ENCODE measurements at places on chromosomes 7 and 10.

GRCh38 chr7:135210888-135211178 is 493 bp downstream of the WDR91 start:
- DNase-seq, result no peak

DNA sequence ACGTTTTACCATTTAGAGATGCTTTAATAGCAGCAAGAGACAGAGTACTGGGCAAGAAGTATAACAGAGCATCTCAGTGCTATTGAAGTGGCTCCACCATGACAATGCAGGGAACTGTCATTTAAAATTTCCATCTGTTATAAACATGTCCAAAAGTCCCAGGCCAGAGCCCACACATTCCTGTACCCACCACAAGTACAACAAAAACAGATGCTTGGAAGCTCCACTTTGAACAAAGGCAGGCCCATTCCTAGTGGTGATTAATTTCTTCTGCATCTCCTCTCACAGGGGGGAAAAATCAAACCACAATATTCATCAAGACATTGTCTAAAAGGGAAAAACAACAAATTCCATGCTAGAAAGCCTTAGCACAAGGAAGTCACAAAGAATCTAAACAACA is 627.9 kb downstream of the PARD3 start:
- DNase-seq, result no peak

DNA sequence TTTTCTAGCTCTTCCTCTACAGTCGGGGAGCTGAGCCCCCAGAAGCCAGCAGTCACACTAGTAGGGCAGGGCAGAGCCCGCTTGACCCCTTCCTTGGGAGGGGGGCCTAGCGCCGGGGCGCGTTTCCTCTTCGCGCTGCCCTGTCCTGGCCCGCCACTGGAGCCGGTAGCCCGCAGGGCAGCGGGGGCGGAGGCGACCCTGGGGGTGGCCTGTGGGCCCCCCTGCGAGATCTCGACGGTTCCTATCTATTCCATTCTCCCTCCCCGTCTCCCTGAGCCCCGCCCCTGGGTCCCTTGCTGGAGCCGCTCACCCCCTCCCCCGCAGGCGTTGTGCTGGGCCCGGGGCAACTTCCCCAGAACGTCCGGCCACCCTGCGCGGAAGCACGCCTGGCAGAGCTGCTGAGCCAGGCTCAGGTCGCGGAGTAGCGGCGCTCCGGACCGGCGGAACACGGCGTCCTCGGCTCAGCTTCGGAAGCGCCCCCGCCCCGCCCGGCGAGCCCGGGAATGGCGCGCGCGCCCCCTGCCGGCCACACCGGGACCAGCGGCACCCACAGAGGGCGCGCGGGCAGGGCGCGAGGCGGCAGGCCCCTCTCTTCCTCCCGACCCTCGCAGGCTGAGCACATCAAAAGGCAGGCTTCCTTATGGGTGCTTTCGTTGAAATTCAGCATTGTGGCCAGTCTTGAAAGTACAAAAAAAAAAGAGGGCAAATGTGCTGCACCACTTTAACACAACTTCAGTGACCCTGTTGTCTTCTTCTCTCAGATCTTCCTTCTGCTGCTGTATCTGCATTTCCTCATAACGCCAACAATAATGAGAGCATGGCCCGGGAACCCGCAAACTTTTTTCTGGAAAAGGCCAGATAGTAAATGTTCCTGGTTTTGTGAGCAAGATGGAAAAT is 327.6 kb downstream of the TNS3 start:
- DNase-seq, result peak; percentile 20

DNA sequence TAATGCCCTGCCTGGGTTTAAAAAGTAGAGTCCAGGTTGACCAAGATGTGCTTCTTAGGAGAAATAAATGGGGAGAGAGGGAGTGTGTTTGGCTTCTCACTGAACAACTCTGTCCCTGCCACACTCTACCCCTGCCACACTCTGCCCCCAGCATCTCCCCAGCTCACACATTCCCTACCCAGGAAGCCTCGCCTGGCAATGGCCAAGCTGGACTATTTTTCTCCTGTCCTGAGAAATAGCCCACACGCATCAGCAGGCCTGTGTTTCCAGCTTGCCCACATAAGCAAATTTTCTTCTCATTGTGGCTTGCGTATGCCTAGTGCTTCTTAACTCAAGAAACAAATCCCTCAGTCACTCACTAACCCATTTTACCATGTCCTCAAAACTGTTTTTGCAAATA is 1.8 kb downstream of the LRRC18 start:
- no peak for DNase-seq

DNA sequence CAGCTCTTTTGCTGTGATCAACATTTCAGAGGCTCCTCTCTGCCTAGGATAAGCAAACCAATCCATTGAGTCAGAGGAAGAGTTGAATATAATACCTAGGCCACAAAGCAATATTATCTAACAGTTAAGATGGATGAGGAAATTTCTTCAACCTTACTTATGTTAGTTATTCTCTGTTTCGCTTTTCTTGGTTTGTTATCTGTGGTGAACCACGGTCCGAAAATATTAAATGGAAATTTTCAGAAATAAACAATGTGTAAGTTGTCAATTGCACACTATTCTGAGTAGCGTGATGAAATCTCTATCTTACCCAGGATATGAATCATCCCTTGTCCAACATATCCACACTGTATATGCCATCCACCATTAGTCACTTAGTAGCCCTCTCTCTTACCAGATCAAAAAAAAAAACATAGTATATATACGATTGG is 1.5 kb upstream of the HTR7 start:
- peak; percentile 13 for DNase-seq

GRCh38 chr7:28750981-28751380 is 207.1 kb downstream of the TRIL start:
- DNase-seq, result no peak

DNA sequence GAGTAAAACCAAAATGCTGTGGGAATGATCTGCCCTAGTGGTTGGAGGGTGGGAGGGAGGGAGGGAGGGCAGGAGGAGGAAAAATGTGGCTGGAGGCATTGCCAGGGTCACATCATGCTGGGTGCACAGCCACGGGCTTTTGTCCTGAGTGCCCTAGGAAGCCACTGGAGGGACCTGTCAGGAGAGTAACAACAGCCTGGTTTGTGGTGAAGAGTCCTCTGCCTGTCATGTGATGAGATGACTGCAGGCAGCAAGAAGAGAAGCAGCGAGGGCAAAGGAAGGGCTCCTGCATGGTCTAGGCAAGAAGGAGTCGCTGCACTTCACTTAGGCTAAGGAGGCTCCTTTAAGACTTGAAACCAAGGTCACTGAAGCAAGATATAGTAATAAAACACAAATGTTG is 65.6 kb downstream of the PKD1L1 start:
- DNase-seq, result no peak

- DNase-seq, result no peak
Observed at GRCh38 chr7:18016547-18017444, 10.8 kb downstream of the PRPS1L1 start.
